ENCODE measurements at places on chromosomes 5 and 9.

GRCh38 chr5:66742083-66742895 lies 146.1 kb downstream of the MAST4 start:
- DNase-seq = peak; percentile 31
- no peak overlapping the region for H3K27ac ChIP-seq
- no peak overlapping the region for H3K4me3 ChIP-seq
- no peaks in the 10 kb centered on the region for H3K27me3 ChIP-seq

DNA sequence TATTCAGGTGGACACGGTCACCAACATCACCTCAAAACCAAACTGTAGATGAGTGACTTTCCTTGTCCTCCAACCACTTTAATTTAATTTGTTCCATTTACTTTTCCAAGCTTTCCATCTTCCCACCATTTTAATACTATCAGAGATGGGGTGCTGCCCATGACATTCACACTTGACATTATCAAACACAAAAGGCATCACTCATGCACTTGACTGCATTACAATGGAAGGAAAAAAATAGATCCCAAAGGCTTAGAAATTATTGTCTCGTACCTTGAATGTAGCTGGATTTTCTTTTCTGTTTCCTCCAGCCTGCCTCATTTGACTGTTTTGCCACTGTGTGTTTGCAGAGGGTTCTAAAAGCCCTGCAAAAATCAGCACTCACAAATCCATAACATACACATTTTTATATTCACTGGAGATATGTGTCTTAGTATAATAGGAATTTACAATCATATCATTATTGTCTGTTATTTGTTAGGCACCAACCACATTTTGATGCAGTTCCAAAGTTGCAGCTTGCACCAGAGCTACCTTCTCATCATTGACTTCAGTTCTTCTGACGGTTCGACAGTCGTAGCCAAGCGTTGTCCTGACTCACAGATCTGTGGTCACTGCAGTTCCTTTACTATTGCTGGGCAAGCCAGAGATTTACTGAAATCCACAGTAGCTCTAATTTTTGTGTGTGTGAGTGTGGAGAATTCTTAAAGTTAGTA lies 712.3 kb upstream of the WWC1 start:
- no peaks in the 10 kb centered on the region for H3K4me1 ChIP-seq
- H3K36me3 ChIP-seq = no peaks in the 10 kb centered on the region
- H3K27me3 ChIP-seq = no peaks in the 10 kb centered on the region

GRCh38 chr9:125816321-125816720 lies 69.1 kb downstream of the PBX3 start:
- no peak for DNase-seq
- H3K36me3 ChIP-seq = no peaks in the 10 kb centered on the region
- no peaks in the 10 kb centered on the region for H3K27me3 ChIP-seq
- H3K27ac ChIP-seq = no peak overlapping the region
- no peaks in the 10 kb centered on the region for H3K4me1 ChIP-seq

GRCh38 chr5:132074772-132075718 lies 1.5 kb downstream of the CSF2 start:
- H3K27ac ChIP-seq = no peak overlapping the region
- H3K27me3 ChIP-seq = no peaks in the 10 kb centered on the region
- DNase-seq = peak; percentile 31
- H3K4me3 ChIP-seq = no peak overlapping the region
- H3K4me1 ChIP-seq = peaks cover 7% of the 10 kb centered on the region

DNA sequence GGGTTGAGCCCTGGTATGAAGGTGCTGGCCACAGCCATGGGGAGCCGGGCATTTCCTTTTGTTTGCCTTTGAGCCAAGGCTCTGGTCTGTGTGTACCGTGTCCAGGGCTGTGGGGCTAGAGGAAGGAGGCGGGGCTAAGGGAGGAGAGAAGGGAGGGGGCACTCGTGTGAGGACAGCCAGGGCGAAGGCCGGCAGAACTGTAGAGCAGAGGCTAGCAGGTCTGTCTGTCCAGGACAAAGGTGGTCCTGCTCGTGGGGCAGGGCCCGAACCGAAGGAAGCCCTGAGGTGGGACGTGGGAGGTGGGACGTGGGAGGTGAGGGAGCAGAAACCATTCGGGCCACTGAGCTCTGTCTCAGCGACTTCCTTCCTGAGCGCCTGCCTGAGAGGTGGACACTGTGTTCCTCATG lies 41.3 kb upstream of the TESK1 start:
- no peaks in the 10 kb centered on the region for H3K27me3 ChIP-seq
- DNase-seq = peak; percentile 70
- no peak overlapping the region for H3K27ac ChIP-seq

DNA sequence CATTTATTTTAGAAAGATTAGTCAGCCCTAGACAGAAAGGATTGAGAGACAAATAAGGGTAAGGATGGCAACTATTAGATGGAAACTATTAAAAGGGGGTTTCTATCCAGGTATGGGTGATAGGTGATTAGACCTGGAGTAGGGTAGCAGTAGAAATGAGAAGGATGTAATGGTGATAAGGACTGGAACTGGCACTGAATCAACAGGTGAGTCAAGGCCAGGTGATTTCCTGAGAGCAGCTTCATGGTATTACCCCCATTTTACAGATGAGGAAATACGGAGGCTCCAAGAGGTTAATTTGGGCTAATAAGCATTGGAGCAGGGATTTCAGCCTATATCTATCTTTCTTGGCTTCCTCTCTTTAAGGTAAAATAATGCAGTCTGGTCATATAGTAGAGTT lies 55.7 kb downstream of the CAST start:
- no peak overlapping the region for H3K27ac ChIP-seq
- peaks cover 85% of the 10 kb centered on the region for H3K4me1 ChIP-seq
- no peak for DNase-seq
- H3K36me3 ChIP-seq = no peaks in the 10 kb centered on the region
- H3K27me3 ChIP-seq = no peaks in the 10 kb centered on the region

DNA sequence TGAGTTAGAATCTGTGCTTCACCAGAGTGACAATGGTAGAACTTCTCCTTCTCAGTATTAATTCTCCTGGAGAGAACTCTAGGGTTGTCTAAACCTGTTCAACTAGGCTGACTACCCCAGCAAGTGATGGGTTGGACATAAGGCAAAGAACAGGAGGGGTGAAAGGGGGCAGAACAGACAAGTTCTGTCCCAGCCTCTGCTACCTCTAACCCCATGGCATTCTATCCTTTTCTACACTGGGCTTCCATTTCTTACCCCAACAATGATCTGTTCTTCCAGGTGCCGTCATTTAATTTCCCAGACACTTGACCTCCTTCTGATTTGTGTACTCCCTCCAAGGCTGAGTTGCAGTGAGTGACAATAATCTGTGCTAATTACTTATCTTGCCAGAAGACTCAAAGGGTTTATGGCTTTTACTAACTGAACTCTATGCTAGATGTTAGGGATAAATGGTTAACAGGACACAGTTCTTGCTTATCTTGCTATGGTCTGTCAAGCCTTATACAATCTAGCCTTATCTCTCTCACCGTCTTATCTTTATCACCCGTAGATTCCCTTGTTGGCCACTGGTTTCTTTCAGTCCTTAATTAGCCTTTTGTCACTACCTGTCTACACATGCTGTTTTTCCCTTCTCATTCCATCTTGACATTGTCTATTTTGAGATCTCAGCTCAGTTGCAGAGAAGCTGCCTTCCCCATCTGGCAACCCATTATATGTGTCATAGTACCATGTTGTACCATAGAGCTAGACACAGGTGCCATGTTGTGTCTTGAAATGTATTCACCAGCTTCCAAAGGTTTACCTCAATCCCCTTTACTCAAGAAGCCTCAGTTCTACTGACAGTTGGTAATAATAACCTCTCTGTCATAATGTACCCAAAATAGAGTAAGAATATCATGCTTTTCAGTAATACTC lies 10.0 kb upstream of the MATR3 start:
- peaks cover 8% of the 10 kb centered on the region for H3K4me1 ChIP-seq
- H3K36me3 ChIP-seq = peaks cover 51% of the 10 kb centered on the region
- no peaks in the 10 kb centered on the region for H3K27me3 ChIP-seq
- DNase-seq = no peak
- H3K4me3 ChIP-seq = no peak overlapping the region

GRCh38 chr5:154197801-154198491 lies 7.4 kb downstream of the GALNT10 start:
- H3K4me3 ChIP-seq = no peak overlapping the region
- DNase-seq = peak; percentile 57
- H3K27me3 ChIP-seq = no peaks in the 10 kb centered on the region
- H3K27ac ChIP-seq = peak overlapping the region; percentile 67
- H3K36me3 ChIP-seq = peaks cover 11% of the 10 kb centered on the region
- H3K4me1 ChIP-seq = peaks cover 78% of the 10 kb centered on the region

DNA sequence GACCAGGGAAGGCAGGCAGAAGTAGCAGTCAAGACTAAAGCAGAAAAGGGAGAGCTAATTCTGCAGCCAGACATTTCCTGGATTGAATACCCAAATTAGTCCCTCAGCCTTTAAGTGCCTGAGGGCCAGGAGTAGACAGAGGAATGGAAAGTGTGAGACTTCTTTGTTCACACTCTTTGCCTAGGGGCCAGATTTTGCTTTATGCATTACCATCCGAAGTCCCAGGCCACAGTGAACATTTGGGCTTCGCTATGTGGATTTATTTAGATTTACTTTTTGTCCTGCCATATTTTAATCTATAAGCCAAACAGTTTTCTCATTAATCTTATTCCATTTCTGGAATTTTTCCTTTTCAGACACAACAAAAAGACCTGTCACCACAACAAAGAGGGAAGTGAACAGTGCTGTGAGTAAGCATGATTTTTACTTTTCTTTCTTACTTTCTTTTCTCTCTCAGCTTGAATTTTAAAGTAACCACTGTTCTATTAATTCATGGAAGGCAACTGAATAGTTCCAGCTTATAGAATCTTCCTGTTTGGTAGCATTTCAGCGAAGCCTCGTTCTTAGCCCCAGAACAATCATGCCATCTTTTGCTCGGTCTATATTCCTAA lies 52.6 kb downstream of the PDCD1LG2 start:
- no peaks in the 10 kb centered on the region for H3K36me3 ChIP-seq
- H3K27me3 ChIP-seq = no peaks in the 10 kb centered on the region
- H3K4me3 ChIP-seq = no peak overlapping the region
